ENCODE measurements at places on chromosomes 5 and 9.

GRCh38 chr9:98915599-98915998 lies 28.1 kb upstream of the COL15A1 start:
- no peak for DNase-seq

DNA sequence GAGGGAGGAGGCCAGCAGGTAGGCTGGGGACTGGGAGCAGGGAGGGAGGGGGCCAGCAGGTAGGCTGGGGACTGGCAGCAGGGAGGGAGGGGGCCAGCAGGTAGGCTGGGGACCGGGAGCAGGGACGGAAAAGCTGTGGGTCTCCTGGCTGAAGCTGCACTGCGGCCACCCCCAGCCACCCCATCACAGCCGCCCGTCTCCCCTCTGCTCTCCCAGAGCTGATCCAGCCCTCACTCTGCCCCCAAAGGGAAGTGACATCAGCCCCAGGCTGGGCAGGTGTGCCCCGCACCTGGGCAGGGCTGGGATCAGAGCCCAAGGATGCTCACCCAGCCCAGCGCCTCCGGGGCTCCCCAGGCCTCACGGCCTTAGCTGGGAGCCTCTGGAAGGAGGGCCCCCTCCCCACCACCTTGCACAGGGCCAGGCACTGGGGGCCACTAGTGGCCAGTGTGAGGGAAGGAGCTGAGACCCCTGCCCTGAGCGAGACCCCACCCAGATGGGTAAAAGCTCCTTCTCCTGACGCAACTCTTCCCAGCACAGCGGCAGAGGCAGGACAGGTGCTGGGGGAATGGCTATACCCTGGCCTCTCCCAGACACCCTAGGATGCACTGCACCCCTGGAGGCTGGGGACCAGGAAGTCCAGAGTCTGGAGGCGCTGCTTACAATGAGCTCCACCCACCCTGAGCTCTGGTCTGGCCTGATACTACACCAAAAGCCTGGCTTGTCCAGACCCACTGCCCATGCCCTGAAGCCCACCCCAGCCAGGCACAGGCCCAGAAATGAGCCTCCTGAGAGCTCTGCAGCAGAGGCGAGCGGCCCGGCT lies 11.6 kb downstream of the AGPAT2 start:
- no peak for DNase-seq

DNA sequence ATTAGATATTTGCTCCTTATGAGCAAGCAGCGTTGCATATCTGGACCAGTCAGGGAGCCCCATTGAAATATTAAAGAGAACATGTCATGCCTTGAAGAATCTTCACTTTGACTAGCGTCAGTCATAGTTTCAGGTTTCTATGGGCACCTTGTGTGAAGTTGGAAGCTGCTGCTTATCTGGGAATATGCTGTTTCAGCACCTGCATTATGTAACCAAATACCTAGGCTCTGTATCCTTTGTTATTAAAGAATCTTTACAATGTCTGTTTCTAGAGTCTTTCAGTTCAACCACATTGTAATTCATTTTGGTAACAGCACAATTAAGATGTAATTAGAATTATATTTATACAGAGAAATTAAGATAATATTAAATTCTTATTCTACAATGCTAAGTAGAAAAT lies 818.8 kb upstream of the TYRP1 start:
- no peak for DNase-seq

GRCh38 chr9:88578121-88579049 lies 43.4 kb downstream of the NXNL2 start:
- peak; percentile 87 for DNase-seq

GRCh38 chr9:94805585-94805984 lies 79.1 kb downstream of the AOPEP start:
- DNase-seq = peak; percentile 23

DNA sequence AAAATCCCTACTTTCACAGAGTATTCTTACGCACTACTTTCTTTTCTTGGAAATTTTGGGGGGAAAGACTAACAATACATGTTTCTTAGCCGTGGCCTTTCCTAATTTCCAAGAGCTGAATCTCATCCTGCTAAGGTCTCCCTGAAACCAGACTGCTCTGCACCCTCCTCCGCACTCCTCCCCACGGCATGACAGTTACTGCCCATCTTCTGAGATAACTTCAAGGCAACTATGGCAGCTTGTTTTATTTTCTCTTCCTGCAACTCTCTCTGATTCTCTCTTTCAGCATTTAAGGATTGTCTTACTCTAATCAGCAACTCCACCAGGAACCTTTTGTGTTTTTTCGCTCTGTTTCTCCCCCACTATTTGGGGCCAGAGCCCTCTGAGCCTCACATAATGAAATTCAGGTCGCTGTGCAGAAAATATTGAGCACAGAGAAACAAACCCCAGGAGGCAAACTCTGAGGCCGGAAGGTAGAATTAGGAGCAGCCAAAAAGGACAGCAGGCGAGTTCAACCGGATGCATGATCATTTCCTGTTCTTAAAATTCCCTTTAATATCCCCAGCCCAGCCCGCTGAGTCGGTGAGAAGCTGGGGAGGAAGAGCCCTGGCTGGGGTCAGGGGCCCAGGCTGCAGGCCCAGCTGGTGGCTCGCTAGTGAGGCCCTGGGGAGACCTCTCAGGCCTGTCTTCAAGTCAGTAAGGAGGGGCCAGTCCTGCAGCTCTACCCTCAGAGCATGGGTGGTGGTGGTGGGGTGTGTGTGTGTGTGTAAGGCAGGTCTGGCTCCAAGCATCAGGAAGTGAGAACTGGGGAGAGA lies 213.6 kb upstream of the S1PR3 start:
- DNase-seq = peak; percentile 57

GRCh38 chr5:94244921-94245320 lies 373.5 kb downstream of the KIAA0825 start:
- DNase-seq = no peak

DNA sequence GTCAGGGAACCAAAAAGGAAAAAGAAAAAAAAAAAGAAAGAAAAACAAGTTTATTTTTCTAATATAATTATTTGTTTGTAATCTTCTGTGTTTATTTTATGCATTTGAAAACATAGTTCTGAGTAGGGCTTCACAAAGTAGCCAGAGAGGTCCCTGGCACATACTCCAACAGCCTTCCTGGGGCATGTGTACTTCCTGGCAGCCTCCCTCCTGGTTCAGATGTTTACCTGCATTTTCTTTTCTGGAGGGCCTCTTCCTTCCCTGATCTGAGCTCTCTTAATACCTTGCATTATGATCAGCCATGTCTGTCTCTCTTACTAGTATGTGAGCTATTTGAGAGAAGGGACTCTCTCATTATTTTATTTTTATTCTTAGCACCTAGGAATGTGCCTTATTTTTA lies 361.8 kb downstream of the KDM4C start:
- no peak for DNase-seq

DNA sequence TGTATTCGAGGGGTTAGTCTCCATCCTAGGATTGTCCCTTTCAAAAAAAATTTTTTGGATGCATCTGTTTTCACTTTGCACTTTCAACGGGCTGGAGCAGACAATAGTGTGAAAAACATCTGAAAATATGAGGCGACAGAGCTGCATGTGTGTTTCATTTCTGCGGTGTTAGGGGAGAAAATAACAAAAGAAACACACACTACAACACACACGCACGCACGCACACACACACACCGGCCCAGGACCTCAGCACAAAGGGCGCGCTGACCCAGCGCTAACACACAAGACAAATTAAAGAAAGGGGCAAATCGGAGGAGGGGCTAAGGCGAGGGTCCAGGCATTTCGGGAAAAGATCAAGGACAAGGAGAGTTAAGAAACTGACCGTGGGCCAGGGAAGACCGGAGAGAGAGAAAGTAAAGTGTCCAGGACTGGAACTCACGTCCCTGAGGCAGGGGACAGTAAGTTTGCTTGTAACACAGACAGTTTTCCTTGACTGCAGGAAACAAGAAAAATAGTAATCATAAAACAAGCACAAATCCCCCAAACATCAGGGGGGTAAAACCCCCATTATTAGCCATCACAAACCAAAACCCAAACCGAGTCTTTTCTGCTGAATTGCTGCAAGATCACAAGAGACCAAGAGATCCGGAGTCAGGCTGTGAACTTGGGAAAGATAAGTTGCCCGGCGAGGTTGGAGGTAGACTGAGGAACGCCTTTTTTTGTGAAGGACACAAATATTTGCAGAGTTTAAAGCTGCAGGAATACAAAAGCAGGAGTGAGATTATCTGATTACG lies 302.1 kb downstream of the PARP8 start:
- no peak for DNase-seq

GRCh38 chr9:72658703-72659102 lies 137.3 kb downstream of the TMC1 start:
- DNase-seq = no peak

All from suppressor macrophage treated with lipopolysaccharide for 4 hours (primary cell).